ENCODE measurements at places on chromosomes 1 and 21. TPM values are rescaled to one million over a fixed set of nuclear protein-coding genes. Genes with fewer than 3 reads are reported as not detected.

DNA sequence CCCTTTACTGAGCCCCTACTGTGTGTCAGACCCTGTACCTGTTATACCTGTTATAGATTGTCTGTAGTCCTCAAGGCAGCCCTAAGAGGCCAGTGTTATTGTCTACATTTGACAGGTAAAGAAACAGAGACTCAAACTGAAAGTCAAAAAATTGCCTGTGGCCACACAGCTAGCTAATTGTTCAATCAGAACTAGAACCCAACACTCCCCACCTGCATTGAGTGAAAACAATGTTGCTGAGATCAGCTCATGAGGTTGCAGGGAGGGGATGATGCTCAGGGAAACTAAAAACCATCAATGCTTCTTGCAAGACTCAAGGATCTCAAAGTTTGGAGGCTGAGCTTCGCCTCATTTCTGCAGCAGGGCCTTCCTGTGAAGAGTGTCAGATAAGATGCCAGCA is 109.5 kb upstream of the LMO4 start:
- no peak for DNase-seq

DNA sequence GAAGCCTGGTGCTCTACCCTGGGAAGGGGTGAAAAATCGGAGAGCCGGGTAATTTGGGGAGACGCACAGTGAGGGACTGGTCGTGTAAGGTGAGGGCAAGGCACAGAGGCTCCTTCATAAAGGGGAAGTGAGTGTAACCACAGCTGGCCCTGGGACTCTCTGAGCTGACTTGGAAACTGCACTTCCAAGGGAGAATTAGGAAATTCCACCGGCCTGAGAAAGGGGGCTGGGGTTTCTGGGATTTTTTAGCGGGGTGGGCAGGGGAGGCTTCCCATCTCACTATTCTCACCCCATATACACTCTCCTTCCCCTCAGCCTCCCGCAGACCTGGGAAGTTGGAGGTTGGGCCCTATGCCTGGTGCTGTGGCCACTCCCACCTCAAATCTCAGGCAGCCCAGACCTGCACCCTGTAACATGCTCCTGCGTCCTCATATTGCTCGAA is 88.3 kb upstream of the IPO9 start:
- DNase-seq = no peak

- DNase-seq = no peak
Measured at GRCh38 chr1:192010406-192010805, 147.9 kb upstream of the RGS18 start.

RAB3B gene
- total RNA-seq = 0.20 TPM

DNA sequence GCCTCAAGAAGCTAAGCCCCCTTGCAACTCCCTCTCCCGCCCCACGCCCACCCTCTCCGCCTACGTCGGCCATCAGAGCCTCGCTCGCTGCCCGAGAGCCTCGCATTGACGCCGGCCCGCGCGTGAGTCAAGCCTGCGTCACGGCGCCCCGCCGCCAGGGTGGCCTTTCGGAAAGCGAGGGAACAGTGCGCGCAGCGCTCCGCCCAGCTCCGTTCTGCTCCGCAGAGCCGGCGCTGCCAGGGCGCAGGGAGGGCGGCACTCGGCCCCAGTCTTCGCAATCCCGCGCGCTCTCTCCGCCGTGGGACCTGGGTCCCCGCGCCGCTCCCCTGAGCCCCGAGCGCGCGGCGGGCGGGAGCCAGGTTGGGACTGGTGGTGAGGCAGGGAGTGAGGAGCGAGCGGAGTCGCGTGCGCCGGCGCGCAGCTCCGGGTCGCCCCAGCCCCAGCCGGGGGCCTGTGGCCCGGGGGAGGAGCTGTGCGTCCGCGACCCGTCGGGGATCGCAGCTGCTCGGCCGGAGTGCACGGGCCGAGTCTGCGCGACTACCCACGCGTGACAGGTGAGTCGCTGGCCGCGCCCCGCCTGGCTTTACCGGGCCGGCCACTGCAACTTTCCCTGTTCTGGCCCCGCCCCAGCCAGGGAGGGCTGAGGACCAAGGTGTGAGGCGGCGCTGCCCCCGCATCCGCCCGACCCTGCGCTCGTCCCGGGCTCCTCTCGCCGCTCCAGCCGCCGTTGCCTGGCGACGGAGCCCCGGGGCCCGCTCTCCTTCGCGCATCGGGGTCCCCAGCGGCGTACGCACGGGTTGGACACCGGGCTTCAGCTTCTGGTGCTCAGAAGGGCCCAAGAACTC is at the start of gene SLC6A17:
SLC6A17 (plus strand) TSS at position 165 of the 845 bp plus-strand sequence. CDS start 16,436 bp downstream, outside the sequence.
- DNase-seq = no peak

B3GALT2 gene
- total RNA-seq = not detected

GRCh38 chr21:41187537-41188025 is 19.6 kb downstream of the BACE2 start:
- no peak for DNase-seq

AGL gene
- 8.6 TPM for total RNA-seq

DNA sequence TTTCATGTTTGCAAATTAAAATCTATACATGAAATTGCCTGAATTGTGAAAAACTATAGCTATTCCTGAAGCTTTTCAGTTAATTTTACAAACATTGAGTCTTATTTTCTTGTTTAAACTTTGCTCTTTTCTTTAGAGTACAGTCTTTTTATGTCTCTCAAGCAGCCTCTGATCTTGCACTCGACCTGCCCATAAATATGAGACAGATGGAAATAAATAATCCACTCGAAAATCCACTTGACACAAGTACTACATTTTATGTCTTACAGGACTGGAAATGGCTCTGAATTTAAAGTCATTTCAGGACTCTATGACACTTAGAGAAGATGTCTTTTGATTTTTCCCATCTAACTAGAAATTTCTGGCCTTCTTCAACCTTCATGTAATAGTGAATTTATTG is 283.8 kb downstream of the USP25 start:
- no peak for DNase-seq

DNA sequence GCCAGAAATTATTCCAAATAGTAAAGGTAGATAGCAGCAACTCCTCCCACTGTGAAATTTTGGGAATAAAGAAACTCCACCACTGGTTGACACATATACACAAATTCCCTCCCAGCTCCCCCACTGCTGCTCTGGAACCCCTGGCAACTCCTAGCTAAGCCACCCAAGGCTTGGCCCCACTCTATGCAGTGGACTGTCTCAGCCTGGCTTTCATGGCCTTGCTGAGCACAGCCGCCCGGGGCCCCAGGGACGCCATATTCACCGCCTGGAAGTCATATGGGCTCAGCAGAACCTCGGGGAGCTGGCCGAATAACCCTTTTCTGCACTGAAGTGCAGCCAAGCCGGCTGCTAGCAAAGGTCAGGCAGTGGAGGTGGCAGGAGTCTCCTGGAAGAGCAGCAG is 15.4 kb upstream of the RBM34 start:
- DNase-seq = no peak

AXDND1 gene
- not detected for total RNA-seq

DNA sequence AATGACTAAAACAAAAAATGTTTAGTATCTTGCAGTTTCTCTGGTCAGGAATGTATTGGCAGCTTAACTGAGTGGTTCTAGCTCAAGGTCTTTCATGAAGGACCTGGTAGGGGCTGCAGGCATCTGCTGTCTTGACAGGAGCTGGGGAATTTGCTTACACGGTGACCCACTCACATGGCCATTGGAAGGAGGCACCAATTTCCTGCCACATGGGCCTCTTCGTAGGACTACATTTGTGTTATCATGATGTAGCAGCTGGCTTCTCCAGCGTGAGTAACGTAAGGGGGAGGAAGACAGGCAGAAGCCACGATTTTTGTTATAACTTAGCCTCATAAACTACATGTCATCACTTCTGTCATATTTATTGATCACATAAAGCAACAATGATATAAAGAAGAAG is 376.3 kb downstream of the AMY1C start:
- no peak for DNase-seq

- no peak for DNase-seq
Measured at GRCh38 chr1:53513846-53514245, 54.6 kb downstream of the DMRTB1 start.

DNA sequence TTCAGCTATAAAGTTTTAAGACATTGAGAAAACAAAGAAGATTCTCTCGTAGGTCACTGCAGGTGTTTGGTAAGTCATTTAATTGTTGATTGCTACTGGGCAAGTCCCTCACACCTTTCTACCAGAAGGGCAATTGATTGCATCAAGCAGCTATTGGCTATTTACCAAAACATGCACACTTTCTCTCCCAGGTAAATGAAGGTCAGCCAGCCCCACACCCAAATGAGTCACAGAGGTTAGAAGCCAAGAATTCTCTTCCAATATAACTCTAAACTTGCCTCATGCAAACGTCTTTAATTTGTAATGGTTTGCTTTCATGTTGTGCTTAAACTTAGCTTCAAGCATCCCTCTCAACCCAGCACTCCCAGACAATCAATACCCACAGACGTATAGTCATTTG is 475.3 kb upstream of the ADGRL2 start:
- no peak for DNase-seq

GRCh38 chr1:23376890-23377811 is 7.5 kb upstream of the ZNF436 start:
- peak; percentile 73 for DNase-seq

- peak; percentile 4 for DNase-seq
Measured at GRCh38 chr1:106975944-106976343, 80.5 kb upstream of the PRMT6 start.

GRCh38 chr21:25929856-25930520 is 195.2 kb downstream of the GABPA start:
- no peak for DNase-seq

CFAP141 gene
- total RNA-seq = not detected

GRCh38 chr1:230002164-230002803 is 64.8 kb upstream of the GALNT2 start:
- DNase-seq = no peak

DNA sequence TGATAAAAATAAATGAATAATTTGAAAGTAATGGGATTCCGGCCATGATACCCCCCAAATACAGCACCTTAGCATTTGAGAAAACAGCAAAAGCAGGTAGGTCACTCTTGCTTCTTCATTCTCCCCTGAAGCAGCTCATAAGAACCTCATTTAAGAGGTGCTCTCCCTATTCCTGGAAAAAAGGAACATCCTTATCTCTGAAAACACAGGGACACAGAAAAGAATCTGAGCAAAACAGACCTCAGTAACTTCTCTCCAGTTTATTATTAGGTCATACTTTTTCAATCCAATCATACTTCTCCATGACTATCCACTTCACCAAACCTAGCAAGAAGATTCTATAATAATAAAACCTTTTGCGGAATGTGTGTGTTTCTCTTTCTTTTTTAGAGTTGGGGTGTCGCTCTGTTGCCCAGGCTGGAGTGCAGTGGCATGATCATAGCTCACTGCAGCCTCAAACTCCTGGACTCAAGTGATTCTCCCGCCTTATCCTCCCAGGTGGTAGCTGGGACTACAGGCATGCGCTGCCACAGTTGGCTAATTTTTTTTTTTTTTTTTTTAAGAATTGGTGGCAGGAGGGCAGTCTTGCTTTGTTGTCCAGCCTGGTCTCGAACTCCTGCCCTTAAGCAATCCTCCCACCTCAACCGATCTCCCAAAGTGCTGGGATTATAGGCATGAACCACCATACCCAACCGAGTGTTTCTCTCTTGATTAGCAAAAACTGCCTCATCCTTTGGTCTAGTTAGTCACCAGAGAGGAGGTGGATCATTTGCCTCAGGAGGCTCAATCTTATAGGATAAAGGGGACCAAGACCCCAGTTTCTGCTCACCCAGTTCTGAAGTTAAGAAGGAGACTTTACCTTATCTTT is 10.6 kb upstream of the TRIM33 start:
- DNase-seq = no peak

GRCh38 chr1:244316407-244316806 is 135.3 kb downstream of the ADSS2 start:
- no peak for DNase-seq

B3GALT5 gene
- total RNA-seq = 6.0 TPM

Measured in HT-29 (cell line).